Activated CD8-positive, alpha-beta memory T cell treated with anti-CD3 and anti-CD28 coated beads for 1 hour (primary cell): ENCODE measurements at places on chromosomes 2 and 18.

DNA sequence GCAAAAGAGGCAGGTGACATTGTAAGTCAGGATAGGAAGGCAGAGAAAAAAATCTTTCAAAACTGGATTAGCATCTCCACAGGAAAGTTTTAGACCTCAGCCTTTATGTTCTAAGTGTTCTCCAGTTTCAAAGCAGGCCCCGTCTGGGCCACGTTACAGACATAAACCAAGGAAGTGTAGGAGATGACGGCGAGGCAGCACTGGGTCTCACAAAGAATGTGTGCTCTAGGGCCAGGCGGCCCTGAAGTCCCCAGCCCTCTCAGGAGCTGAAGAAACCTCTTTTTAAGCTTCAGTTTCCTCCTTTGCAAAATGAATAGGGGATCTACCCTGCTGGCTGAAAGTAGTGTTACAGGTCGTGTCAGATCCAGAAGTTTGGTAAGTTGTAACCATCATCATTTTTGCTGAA, 81.7 kb downstream of the SPRED2 start:
- no peak for DNase-seq

DNA sequence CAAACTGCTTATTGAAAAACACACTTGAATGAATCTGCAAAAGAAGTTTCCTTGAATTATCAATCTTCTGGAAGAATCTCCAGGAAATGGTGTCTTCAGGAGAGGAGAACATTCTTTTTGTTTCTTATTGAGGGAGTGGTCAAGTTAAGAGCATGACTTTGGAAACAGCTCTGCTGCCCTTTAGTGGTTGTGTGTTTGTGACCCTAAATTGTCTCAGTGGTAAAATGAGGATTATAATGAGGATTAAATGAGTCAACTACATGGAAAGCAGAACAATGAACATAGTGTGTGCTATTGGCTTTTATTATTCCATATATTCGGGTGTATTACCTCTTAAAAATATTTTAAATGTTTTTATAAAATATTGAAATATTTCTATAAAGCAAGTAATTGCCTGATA, 44.8 kb upstream of the TANC1 start:
- no peak for DNase-seq

DNA sequence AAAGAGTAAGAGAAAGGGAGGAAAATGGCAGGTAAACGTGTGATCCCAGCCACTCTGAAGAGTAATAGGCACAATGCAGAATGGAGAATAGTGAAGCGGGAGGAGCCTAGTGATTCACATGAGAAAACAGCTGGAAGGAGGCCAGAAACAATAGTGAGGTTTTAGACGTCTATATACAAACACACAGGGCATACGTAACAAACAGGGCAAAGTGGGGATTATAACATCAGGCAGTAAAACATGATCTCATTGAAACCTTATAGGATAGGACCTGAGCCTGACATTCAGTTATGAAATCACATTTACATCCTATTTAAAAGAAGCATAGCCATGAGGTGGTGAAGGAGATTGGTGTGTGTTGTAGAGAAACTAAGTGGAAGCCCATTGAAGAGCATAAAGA, 33.0 kb upstream of the GATA6 start:
- no peak for DNase-seq

- DNase-seq, result no peak
These were observed 393.5 kb downstream of the SATB2 start for GRCh38 chr2:199064201-199064600.

DNA sequence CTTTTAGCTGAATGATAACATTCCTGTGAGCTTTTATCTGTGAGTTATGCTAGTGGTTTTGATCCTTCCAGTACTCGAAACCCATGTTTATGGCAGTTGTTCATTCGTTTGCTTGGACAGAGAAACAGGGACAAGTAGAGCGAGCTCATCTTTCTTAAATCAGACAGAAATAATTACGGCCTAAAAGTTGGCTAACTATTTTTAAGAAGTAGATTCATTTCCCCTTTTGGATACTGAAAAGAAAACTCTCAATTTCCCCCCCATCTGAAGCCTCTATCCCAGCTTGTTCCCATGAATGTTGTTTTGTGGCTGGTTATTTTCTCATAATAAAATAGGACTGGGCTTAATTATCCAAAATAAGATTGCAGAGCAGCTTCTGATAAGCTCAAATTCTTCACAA, 67.1 kb downstream of the ANTXR1 start:
- DNase-seq, result no peak

GRCh38 chr2:55156984-55157383, 75.1 kb downstream of the CLHC1 start:
- DNase-seq, result no peak

DNA sequence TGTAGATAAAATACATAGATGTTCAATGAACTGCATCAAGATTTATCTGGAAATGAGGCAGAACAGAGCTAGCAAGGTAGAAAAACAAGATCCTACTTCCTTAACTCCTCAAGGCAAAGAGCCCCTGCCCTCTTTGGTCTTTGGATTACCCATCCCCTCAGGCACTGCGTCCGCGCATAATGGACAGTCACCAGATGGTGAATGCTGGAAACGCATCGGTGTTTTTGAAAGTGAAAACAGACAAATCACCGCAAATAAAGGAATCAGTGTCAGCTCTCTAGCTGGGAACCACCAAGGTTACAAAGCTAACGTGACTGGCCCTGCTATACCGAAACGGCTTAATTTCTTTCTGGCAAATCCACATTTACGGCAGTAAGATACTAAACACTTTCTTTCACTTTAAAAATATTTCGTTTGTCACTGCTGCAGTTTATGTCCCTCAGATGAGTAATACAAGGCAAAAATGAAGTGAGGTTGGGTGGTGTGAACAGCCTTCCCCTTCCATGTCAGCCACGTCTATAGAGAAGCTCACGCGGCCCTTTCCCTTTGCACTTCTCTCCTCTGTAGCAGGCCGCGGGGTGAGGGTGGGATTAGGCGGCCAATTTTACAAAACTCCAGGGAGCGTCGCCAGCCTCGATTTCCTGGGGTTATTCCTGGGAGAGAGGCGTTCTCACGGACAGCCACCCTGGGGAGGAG, 627 bp upstream of the GALR1 start:
- DNase-seq, result no peak

DNA sequence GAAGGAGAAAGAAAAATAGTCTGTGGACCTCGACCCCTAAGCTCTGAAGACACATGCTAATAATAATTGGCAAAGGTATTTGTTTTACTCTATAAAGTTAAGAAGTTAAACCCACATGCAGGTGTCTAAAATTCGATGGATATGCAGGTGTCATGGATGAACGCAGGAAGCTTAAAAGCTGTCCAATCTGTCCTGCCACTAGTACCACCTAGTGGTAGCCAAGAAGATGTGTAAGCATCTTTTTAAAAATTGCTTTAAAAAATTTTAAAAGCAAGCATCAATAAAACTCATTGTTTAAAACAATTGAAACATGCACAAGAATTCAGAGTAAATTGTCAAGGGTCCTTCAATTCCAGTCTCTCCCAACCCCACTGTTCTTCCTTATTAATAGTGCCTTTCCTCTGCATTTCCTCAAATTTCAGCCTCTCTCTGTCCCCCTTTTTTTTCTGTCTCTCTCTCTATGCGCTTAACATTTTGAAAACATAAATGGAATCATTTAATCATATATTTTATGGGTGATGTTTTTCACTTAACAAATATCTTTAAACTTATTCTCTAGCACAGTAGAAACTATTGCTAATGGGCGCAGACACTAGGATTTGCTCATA, 30.6 kb upstream of the PPP3R1 start:
- no peak for DNase-seq

DNA sequence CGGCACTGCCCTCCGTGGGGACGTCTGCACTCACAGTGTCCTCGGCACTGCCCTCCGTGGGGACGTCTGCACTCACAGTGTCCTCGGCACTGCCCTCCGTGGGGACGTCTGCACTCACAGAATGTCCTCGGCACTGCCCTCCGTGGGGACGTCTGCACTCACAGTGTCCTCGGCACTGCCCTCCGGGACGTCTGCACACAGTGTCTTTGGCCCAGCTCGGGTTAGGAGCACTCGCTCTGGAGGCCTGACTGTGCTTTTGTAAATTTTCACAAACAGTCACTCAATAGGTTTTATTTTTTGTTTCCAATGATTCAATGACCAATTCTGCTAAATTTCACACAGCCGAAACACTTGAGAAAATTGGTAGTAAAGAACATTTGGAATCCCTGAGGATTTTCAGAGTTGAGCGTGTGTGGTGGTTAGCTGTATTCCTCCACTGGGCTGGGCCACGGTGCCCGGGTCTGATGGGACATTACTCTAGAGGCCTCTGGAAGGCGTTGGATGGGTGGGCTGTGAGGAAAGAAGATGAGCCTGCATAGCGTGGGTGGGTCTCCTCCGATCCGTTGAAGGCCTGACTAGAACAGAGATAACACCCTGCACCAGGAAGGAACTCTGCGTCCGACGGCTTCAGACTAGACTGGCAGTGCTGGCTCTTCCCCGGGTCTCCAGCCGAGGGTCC, 134.8 kb downstream of the RTP5 start:
- no peak for DNase-seq

- DNase-seq, result no peak
These were observed 212.7 kb upstream of the FSHR start for GRCh38 chr2:49367003-49367402.

DNA sequence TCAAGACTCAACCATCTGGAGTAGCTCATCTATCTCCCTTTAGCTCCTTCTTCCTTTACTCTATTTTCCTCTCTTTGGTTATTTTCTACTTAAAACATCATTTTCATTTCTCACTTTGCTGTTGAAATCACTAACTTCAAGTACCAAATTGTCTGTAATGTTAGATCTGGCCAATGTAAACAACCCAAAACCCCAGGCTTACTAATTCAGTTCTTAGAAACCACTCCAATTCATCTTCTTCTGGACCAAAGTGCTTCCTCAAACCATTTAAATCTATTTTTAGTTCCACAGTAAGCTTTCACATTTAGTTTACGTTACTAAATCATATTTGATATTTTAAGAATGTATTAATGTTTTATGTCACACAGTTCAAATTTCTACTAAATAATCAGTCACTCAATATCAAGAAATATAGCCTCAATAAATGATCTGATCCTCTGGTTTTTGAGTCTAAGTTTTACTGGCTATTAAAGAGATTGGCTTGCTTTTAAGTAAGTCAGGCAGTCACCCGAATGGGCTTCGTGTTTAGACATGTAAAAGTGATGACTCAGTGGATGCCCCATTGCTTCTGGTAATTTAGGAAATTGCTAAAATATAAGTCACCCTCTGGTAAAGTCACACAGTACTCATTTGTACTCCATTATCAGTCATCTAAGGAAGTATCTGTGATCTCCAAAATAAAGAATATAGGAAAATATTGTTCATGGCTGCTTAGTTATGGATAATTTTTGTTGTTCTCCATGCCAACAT, 527.2 kb upstream of the SOX11 start:
- DNase-seq, result no peak

DNA sequence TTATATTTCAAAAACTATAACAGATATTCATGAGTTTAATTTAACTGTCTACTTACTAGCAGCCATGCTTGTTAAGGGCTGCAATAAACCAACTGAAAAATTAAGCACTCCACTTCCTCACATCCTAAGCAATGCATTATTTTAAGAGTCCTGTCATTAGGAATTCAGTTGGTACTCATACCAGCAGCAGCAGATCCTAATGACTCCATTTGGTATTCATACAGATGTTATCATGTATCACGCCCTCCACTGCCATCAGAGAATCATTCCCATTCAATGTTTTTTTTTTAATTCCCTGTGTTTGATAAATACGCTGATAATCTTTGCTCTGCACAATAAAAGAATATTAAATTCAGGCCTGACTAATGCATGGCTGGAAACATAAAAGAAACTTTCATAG, 236.8 kb downstream of the AFF3 start:
- DNase-seq, result no peak

GRCh38 chr2:225122583-225123486, 80.6 kb upstream of the DOCK10 start:
- DNase-seq, result no peak

- DNase-seq, result no peak
These were observed 2.4 kb downstream of the APOB start for GRCh38 chr2:21041462-21041861.

DNA sequence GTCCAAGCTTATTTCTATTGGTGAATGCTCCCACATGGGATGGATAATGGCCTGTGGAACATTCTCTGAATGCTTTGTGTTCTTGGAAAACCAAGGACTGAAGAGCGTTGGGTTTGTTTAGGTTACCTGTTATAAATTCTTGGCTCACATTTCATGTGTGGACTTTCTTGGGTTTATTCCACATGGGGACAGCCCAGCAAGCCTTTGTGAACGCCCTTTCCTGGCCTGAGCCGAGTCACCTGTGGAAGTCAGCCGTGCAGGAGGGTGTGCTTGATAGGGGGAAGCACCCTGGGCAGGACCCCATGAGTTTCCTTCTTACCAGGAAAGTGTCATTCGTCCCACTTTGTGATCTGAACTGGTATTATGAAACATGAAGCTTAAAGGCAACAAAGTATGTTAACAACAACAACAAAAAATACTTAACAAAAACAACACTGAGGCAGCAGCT, 4.1 kb downstream of the RAB31 start:
- DNase-seq, result no peak

- DNase-seq, result no peak
These were observed 99.6 kb upstream of the RIOK3 start for GRCh38 chr18:23353459-23353858.

GRCh38 chr2:174779361-174779928, 15.2 kb upstream of the CHRNA1 start:
- no peak for DNase-seq

DNA sequence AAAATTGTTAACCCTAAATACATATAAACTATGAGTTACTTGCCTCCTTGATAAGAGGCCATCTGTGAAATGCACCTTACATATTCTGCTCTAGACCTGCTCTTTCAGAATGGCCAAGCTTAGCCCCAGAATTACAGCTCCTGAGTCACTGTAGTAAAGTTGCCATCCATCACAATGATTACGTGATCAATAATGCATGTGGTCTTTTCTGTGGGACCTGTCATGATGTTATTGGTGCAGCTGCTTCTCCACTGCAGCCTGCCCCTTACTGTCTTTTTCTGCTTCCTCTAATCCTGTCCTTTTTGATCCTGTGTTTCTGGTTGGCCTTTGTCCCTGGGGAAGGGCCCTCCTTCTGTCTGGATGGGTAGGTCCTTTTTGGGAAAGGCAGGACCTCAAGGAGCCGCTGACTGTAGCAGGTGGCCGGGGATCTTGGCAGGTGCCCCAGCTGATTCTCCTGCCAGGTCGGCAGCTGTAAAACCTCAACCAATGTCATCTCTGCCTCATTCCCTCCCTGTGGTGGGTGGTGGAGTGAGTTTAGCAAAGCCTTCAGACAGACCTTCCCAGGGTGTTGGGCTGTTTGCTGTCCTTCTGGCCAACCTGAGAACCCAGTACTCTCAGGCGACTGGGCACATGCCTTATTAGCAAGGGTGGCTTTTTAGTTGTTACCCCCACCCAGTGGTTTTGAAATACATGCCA, 126.2 kb upstream of the EML6 start:
- DNase-seq, result no peak

DNA sequence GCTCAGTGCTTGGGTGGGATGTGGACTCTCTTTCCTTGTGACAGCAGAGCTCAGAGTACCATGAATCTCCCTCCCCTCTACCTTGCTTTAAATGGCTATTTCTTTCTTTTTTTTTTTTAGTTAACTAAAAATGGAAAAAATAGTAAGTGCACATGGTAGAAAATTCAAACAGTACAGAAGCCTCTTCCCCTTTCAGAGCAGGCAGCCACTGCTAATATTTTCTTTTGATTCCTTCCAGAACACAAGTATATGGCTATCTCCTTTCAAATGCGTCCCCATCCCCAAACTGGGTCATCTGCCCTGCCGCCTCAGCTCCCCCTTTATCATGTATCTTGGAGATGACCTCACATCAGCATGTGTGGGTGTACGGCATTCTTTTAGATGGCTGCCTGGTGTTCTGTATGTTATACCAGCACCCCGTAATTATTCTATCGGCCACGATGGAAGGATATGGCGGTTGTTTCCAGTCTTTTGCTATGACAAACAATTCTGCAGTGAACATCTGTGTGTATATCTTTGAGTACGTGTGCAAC, 70.5 kb upstream of the DLX2 start:
- DNase-seq, result no peak
